ENCODE measurements at places on chromosomes 11 and 22.
A peak's percentile ranks its signal among the peaks of the same experiment; 100 is the strongest.

DNA sequence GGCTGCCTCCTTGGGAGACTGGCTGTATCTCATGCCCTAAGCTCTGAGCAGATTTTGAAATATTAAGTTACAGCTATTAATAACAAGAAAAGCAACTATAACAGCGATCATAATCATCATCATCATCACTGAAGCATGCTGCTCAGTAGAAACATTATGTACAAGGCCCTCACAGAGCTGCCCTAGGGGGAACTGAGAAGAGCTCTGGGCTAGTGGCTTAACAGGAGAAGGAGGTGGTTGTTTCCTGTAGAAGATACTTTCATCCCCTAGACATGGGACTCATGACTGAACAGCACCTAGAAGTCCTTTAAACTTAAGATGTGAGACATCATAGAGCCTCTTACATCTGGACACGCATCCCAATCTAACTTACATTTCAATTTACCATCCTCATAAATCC is 332.8 kb upstream of the PLET1 start:
- no peak for DNase-seq

GRCh38 chr22:28943501-28943879 is 60.1 kb downstream of the ZNRF3 start:
- no peak for DNase-seq

- no peak for DNase-seq
Measured at GRCh38 chr22:17823226-17823625, 49.0 kb upstream of the BID start.

DNA sequence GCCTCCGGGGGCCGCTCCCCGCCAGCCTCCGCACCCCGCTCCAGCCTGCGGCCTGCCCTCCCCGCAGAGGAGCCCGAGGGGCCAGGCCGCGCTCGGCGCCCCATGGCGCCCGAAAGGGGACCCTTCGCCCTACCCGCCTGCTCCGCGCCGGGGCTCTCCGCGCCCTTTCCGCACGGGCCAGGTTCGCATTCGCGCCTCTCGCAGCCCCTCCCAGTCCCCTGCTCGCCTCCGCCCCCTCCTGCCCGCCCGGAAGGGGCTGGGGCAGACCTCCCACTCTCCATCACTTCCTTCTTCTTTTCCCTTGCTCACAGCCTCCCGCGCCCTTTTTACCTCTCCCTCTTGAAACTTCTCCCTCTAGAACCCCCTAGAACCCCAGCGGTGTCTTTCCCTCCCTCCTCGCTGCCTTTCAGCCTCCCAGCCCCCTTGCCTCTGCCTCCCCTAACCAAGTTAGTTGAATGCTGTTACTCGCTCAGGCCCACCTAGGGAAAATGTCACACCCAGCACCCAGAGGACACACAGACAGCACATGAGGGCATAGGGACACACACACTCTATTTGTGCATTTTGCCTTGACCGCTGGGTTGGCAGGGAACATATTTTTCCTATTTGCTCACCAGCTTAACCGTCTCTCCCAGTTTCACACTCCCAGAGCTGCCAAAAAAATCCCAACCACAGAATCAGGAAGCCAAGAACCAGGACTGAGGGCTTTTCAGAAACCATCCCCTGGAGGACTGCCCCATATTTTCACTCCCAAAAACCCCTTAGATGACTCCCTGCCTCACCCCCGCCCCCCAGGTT is at the start of gene SLC43A3:
Gene SLC43A3 (minus strand): TSS at position 193 of the 798 bp plus-strand sequence. CDS start 949 bp downstream, outside the sequence.
- peak; percentile 65 for DNase-seq

DNA sequence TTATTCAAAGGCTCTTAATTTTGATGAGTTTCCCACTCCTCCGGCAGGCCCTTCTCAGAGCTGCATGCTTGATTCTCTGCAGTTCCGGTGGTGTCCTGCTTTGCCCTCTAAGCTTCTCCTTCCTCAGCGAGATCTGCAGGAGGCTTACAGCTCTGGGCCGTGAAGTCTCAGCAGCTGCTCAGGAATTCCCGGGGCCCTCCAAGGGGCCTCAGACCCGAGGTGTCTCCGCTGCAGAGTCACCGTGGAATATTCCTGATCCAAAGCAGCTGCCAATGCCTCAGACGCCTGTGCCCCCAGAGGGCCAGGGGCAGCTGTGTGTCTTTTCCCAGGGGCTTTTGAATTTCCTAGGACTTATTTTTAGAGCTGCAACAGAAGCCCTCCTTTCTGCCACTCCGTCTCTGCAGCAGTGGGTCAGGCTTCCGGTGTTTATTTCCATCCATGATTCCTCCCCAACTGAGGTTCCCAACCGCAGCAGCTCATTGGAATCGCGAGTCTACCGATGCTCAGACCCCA is 37.2 kb downstream of the RPS6KA4 start:
- DNase-seq, result no peak

GRCh38 chr22:26234296-26234695 is 65.0 kb downstream of the SEZ6L start:
- DNase-seq, result no peak
